ENCODE measurements at places on chromosomes 2 and 18.
A peak's percentile ranks its signal among the peaks of the same experiment; 100 is the strongest.

- DNase-seq = no peak
Observed at GRCh38 chr2:144683107-144683753, 163.3 kb upstream of the ZEB2 start.

- DNase-seq = no peak
Observed at GRCh38 chr2:157438863-157439823, 4.7 kb downstream of the CYTIP start.

DNA sequence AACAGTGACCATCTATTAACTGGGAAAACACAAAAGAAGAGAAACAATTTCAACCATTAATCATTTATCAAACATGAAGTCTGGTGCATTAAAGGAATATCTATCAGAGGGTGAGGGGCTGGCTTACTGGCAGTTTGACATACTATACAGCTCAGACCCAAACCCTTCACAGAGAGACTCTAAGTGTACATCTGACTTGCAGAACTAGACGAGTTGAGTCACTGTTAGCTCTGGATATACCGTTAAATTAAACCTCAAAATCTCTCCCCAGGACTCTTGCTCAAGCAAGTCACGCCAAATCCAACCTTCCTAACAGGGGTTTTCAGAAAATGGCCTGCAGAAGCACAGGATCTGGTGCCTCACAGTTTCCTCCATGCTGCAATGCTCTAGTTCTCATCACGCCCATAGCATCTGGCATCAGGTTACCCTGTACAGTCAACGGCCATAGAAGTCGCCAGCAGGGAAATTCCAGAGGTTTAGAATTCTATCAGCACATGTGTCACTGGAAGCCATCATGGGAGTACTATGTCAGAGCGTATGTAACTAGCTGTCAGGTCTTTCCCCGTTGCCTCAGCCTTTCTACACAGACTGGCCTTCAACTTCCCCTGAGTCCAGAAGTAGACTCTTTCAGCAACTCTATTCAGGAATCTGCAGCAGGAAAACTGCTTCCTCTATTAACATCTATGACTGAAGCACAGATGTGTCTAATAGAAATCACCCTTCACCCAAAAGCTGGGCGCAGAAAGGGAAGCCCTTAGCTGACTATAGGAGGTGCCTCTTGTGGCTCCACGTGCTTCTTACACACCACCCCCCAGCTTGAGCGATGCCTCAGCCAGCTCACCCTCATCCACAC lies 9.3 kb downstream of the TGOLN2 start:
- DNase-seq = no peak

GRCh38 chr2:68643874-68644485 lies 601 bp downstream of the PROKR1 start:
- DNase-seq = no peak

- no peak for DNase-seq
Observed at GRCh38 chr2:196925051-196925767, 1.3 kb downstream of the PGAP1 start.

DNA sequence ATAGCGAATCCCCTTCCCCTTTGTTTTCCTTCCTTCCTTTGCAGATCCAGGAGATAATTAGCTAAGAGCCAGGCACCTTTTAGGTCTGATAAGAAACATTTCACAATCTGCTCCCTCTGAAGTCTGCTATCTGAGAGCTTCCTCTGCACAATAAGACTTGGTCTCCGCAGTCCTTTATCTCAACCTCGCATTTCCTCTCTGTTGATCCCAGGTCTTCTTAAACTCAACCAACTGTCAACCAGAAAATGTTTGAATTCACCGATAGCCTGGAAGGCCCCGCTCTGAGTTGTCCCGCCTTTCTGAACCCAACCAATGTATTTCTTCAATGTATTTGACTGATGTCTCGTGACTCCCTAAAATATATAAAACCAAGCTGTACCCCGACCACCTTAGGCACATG lies 78.4 kb upstream of the CTDP1 start:
- DNase-seq = no peak

DNA sequence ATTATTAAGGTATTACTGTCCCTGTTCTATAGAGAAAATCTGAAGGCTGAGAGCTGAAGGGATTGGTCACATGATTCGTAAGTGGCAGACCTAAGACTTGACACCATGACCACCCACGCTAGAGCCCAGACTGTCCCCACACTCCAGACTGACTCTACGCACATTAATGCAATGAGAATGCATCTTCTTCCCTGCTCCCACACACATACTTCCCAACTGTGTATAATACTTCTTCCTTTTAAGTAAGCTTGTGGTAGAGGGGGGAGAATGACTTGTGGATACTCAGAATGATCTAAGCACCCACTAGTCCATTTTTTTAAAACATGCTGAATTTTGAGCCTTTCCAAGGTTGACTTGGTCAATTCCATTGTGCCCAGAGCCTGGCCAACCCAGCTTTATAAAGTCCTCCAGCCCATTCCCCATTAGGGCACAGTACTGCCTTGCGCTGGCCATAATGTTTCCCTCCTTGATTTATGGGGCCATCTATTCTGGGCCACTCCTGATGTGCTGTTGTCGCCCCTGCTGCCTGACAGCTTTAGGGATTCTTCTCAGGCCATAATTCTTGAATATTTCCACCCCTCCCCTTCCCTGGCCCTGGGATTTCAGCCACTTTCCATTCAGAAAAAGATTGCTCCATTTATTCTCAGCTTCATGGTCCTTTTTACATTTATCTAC lies 28.7 kb downstream of the ALK start:
- no peak for DNase-seq

DNA sequence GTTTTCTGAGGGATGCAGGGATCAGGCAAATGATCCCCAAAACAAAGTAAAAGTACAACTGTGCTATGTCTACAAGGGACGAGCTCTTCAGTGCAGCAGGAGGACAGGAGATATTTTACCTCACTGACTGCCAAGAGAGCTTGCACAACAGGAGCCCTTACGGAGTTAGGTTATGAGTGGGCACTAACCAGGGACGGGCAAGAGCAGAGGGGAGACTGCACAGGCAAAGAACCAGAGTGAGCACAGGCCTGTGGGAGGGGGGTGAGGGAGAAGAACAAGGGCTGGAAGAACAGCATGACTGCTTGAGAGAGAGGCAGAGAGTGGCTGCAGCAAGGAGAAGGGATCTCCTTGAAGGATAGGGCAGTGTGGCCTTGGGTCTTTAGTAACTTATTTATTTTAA lies 101.1 kb upstream of the PID1 start:
- no peak for DNase-seq

DNA sequence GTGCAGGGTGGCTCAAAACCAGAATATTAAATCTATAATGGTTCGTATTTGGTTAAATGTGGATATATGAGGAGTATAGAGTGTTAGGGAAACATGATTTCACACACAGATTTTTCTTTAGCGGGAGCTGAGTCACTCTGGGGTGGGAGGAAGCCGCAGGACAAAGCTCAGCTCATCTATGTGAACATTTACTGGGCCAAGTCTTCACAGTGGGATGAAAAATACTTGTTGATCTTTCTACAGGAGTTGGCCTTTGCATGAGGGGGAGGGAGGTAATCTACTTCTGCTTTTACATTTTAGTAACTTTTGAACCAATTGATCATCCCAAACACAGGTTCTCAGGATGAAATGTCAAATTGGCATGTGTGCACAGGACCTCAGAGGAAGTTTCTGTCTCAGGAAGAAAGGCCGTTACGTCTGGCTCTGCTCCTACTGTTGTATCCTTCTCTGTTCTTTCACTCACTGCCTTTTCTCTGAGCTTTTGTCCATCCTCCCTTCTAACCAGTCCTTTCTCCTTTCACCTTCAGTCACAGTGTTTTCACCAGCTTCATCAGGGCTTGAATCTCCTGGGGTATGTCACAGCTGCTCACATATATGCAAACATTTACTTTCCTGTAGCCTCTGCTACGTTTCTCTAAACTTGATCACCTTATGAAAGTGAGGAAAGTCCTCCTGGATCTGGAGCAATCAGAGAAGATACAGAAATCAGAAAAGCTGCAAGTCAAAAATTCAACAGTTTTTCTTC lies 943.3 kb upstream of the FANCL start:
- DNase-seq = no peak

DNA sequence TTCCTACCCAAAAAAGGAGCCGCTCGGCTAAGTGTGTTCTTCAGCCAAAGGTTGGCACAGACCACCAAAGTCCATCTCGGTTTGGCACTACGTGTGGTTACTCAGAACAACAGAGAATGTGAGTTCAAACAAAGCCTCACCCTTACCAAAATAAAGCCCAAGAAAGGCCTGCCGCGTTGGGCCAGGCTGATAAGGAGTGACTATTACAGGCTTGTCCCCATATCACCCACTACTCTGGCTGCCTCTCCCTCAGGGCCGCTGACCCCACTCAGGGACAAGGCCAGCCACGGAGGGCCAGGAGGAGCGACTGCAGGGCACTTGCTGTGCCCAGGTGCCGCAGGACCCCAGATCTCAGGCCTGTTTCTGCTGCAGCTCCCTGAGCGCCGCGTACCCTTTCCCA lies 13.8 kb downstream of the HS1BP3 start:
- no peak for DNase-seq

- DNase-seq = no peak
Observed at GRCh38 chr2:129325151-129325550, 654.3 kb upstream of the RAB6C start.

GRCh38 chr18:77067291-77068061 lies 65.1 kb downstream of the MBP start:
- peak; percentile 61 for DNase-seq

GRCh38 chr2:10221443-10221842 lies 81.3 kb upstream of the HPCAL1 start:
- DNase-seq = no peak

GRCh38 chr2:64899081-64899865 lies 89.9 kb upstream of the SLC1A4 start:
- no peak for DNase-seq

DNA sequence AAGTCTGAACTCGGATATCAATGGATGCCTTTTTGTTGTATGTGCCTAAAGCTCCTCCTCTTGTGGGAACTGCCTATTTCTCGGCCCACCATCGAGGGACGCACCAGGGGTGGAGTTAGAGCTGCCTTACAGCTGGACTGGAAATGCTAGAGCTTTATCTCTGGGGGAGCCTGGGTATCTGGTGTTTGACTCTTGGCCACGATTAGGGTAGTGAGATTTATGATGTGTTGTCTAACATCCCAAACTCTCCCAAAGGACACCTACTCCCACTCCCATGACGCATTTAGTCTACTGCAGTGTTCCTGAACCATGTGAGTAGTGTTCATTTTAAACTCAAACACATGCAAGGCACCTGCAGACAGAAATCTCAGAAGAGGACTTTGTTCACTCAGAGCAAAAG lies 594.8 kb downstream of the METTL4 start:
- no peak for DNase-seq

DNA sequence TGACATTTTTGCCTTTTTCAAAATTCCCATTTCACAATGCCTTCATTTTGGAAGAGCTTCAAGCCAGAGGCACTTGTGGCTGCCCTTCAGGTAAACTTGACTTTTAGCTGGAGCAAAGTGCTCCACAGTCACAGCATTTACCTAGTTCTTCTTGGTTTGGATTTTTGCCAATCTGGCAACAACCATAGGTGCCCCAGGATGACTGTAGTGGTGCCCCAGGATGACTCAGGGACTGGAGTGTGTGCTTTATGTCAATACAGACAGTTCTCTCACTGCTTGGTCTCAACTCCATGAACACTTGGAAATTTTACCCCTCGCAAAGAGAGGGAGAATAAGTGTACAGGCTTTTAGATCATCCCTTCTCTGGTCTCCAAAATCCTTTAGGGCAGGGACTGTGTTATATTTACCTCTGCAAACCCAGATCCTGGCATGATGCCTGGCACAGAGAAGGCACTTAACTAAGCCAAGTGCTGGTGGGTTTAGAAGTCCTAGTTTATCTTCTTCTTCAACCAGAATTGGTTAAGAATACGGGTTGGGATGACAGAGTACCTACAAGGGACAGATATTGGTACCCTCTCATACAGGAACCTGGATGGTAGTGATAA lies 15.3 kb upstream of the PTPN4 start:
- no peak for DNase-seq

GRCh38 chr2:1594373-1595171 lies 149.7 kb downstream of the PXDN start:
- no peak for DNase-seq

DNA sequence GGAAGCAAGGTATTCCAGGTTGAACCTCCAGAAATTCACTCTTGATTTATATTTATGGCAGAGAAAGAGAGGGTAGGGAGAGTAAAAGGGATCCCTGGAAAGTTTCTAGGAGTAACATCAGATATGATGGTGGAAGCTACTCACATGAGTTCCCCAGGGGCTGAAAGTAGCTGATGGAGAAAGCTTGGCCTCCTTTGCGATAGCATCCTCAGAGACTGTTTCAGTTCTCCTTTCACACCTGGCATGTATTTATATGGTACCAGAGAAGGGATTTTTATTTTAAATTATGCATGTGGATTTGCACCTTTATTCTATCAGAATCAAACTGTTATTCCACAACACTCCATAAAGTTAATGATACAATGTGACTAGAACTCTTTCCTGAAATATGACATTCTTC lies 126.3 kb upstream of the OSR1 start:
- DNase-seq = no peak

GRCh38 chr2:105324101-105324500 lies 5.4 kb downstream of the TGFBRAP1 start:
- no peak for DNase-seq

GRCh38 chr2:11807156-11808015 lies 61.0 kb downstream of the LPIN1 start:
- DNase-seq = no peak

DNA sequence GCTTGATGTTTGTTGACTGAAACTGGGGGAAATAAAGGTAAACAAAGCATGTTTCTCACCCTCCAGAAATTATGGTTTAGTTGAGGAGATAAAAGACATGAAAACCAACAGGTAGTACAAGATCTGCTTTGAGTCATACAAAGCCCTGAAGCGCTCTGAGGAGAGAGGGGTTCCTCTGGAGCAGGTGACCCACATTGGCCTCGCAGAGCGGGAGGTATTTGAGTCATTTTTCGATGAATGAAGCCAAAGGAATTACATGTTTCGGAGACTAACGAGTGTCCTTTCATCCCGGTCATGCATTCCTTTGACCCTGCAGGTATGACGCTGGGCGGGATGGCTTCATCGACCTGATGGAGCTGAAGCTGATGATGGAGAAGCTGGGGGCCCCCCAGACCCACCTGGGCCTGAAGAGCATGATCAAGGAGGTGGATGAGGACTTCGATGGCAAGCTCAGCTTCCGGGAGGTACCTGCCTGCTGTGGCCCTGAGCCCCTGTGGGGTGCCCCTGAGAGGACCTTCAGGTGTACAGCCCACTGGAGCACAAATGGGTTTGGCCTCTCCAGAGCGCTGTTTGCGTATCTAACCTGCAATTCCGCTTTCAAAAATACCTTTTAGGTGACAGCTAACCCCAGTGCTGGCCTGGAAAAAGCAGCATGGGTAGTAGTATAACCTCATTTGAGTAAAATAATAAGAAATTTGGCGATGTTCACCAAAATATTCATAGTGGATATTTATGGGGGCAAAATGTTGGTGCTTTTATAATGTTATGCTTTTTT lies 29.3 kb downstream of the EFHD1 start:
- no peak for DNase-seq

DNA sequence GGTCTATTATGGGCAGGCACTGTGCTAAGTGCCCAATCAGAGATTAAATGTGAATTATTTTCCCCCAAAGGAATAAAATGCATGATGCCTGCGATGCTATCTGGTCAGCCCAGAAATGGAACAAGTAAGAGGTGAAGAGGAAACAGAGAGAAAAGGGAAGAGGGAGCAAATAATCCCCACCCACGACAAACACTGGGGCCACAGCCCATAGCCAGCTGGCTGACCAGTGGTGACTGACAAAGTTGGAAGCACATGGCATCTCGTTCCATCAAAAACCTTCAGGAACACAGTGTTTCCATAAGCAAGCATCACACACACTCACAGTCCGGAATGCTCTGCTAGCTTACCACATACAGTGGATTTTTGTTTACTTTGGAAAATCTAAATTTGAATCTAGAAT lies 21.1 kb upstream of the COX7A2L start:
- DNase-seq = no peak

- no peak for DNase-seq
Observed at GRCh38 chr2:65326276-65326675, 98.6 kb downstream of the ACTR2 start.
